CD4-positive, alpha-beta T cell (primary cell): ENCODE measurements at places on chromosomes 1 and 21. TPM values are rescaled to one million over a fixed set of nuclear protein-coding genes. Genes with fewer than 3 reads are reported as not detected.

The GBP7 gene
- total RNA-seq, result not detected

The TMEM240 gene
- 1.5 TPM for total RNA-seq

The RGSL1 gene
- not detected for total RNA-seq

The LRRC8D gene
- 18.2 TPM for total RNA-seq

The SYPL2 gene
- not detected for total RNA-seq

The PLA2G2C gene
- not detected for total RNA-seq

The C1orf115 gene
- 0.73 TPM for total RNA-seq

The LCE2C gene
- total RNA-seq, result not detected

The LAMC2 gene
- not detected for total RNA-seq

The KDF1 gene
- 0.95 TPM for total RNA-seq

The RGS13 gene
- 0.30 TPM for total RNA-seq

DNA sequence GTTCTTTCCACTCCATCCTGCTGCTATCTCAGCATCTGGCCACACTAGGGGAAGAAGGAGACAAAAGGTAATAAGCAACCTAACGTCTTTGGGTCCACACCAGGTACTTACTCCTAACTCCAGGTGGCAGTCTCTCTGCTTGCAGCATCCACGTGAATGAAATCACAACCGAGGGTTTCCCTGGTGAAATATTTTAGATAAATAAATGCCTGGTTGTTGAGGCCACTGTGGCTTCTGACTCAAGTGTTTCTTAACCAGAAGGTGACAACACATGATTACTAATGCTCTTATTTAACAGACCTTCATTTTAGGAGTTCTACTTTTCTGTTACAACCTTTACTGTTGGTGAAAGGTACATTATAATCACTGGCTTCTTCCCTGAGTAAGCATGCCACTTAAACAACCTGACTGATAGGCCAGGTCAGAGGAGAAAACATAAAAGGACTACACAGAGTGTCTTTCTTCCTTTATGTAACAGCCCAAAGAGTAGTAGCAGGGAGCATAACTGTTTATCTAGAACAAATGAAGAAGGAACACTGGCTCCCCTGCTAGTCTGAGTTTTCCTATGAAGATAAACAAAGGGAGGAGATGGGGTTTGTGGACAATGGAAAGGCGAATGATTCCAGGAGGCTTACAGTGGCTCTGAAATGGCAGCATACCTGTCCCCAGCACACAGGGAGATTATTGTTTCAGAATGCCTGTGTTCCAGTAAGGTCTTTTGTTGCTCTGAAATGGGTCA, 59.9 kb downstream of the SYT6 start:
- H3K27ac ChIP-seq, result no peak overlapping the region
- peak; percentile 40 for DNase-seq
- no peaks in the 10 kb centered on the region for H3K36me3 ChIP-seq
- peaks cover 3% of the 10 kb centered on the region for H3K4me1 ChIP-seq

GRCh38 chr1:169712309-169712631, 850 bp upstream of the SELL start:
- H3K4me1 ChIP-seq, result peaks cover under 1% of the 10 kb centered on the region
- no peak overlapping the region for H3K4me3 ChIP-seq
- H3K27ac ChIP-seq, result no peak overlapping the region
- H3K27me3 ChIP-seq, result no peaks in the 10 kb centered on the region
- DNase-seq, result no peak

DNA sequence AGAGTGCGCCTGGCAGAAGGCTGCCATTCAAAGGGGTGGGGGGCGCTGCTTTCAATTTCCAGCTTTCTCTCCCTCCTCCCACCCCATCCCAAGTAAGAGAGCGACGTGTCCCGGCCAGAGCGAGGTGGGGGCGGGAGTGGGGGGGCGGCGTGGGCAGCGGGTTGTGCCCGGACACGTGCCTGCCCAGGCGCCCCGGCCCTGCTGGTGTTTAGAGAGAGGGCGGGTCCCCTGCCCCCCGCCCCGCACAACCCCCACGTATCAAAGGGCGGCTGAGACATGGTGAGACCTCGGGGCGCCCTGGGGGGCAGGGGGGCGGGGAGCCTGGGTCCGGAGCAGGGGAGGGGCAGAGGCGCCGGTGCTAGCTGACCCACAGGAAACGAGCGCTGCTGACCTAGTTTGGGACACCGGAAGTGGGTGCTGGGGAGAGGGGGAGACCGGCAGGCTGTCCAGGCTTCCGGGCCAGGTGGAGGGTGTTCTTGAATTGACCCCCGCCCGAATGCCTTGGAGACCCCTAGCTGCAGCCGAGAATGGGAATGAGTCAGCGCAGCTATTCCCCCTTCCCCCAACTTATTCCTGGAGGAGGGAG, 1.3 kb downstream of the ZBTB7B start:
- DNase-seq, result no peak
- H3K36me3 ChIP-seq, result peaks cover 3% of the 10 kb centered on the region
- H3K27me3 ChIP-seq, result no peaks in the 10 kb centered on the region
- peak overlapping the region; percentile 80 for H3K27ac ChIP-seq
- H3K4me1 ChIP-seq, result peaks cover 81% of the 10 kb centered on the region

- peaks cover 24% of the 10 kb centered on the region for H3K4me1 ChIP-seq
- no peak for DNase-seq
- no peak overlapping the region for H3K4me3 ChIP-seq
- no peaks in the 10 kb centered on the region for H3K36me3 ChIP-seq
Observed at GRCh38 chr1:198203434-198203833, 46.6 kb downstream of the NEK7 start.

DNA sequence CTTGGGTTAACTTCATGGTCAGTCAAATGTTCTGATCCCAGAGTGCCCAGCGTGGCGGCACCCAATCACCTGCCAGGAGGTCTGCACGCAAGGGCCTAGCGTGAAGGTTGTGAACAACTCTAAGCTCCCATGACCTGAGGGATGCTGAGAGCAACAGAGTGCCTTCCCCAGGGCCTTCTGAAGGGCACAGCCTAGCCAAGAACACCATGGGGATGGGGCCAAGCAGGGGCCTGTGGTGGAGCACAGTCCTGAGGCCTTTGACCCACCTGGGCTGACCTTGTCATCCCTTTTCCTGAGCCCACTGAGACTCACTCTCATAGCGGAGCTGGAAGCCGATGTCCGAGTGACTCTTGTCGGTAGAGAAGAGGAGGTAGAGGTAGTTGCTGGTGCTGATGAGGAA, 138.8 kb upstream of the HMGB4 start:
- peaks cover 3% of the 10 kb centered on the region for H3K27me3 ChIP-seq
- H3K4me3 ChIP-seq, result no peak overlapping the region
- H3K4me1 ChIP-seq, result no peaks in the 10 kb centered on the region
- no peak overlapping the region for H3K27ac ChIP-seq
- DNase-seq, result no peak

GRCh38 chr1:95793893-95794292, 559.9 kb downstream of the RWDD3 start:
- no peak for DNase-seq
- no peak overlapping the region for H3K27ac ChIP-seq
- H3K36me3 ChIP-seq, result no peaks in the 10 kb centered on the region

GRCh38 chr1:4174291-4175200, 274.5 kb upstream of the C1orf174 start:
- H3K27ac ChIP-seq, result no peak overlapping the region
- H3K36me3 ChIP-seq, result no peaks in the 10 kb centered on the region
- H3K27me3 ChIP-seq, result no peaks in the 10 kb centered on the region
- H3K4me1 ChIP-seq, result peaks cover 4% of the 10 kb centered on the region
- DNase-seq, result no peak

GRCh38 chr1:95023399-95024043, 49.2 kb downstream of the ALG14 start:
- H3K36me3 ChIP-seq, result no peaks in the 10 kb centered on the region
- no peaks in the 10 kb centered on the region for H3K4me1 ChIP-seq
- no peaks in the 10 kb centered on the region for H3K27me3 ChIP-seq
- H3K27ac ChIP-seq, result no peak overlapping the region

DNA sequence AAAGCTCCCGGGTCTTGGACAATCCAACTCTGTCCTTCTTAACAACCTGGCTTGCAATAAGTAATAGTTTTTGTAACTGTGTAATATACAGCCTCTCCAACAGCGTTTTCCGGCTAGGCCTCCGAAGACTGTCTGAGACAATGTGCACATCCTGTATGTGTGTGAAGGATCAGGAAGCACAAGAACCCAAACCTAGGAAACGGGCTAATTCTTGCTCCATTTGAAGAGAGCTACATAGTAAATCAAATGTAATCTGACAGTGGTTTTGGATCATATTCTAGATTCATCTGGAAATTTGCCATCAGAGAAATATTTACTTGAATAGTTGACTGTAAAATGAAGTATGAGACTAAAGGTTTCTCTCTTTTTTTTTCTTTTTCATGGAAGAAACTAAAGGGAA, 1.2 kb downstream of the GPR52 start:
- no peak for DNase-seq
- H3K36me3 ChIP-seq, result no peaks in the 10 kb centered on the region
- H3K27me3 ChIP-seq, result no peaks in the 10 kb centered on the region
- no peak overlapping the region for H3K4me3 ChIP-seq
- H3K4me1 ChIP-seq, result no peaks in the 10 kb centered on the region

GRCh38 chr1:76145332-76145731, 70.8 kb downstream of the ST6GALNAC3 start:
- H3K36me3 ChIP-seq, result no peaks in the 10 kb centered on the region
- no peak overlapping the region for H3K4me3 ChIP-seq
- H3K27me3 ChIP-seq, result no peaks in the 10 kb centered on the region
- H3K27ac ChIP-seq, result no peak overlapping the region

DNA sequence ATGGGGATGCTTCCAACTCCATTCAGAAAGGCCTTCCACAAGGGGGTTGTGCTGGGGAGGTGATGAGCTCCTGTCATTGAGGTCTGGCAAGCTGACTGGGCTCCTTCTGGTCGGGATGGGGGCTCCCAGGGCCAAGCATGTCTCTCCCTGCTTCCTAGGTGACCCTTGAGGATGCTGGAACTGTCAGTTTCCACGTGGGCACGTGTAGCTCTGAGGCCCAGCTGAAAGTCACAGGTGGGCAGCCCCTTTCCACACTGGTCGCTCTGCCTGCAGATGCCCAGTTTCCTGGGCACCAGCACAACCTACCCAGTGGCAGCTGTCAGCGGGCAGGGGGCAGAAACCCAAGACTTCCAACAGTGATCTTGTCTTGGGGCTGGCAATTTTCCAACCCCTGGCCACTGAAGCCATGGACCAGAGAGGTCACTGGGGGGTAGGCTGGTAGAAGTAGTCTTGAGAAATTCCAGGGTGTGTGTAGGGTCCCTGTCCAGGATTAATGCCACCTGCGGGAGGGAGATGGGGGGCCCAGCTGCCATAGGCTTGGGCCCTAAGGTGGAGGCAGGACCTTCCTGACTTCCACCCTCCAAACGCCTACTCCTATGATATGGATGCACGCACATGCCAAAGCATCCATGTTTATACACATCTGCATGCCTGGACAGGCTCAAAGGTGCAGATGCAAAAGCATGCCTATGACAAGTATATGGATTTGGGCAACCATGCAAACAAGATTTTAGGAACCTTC, 97.1 kb downstream of the TRIM11 start:
- no peak overlapping the region for H3K27ac ChIP-seq
- no peak for DNase-seq
- no peak overlapping the region for H3K4me3 ChIP-seq
- H3K27me3 ChIP-seq, result no peaks in the 10 kb centered on the region
- H3K36me3 ChIP-seq, result no peaks in the 10 kb centered on the region

GRCh38 chr1:119008483-119009311, 20.6 kb upstream of the TBX15 start:
- H3K27ac ChIP-seq, result no peak overlapping the region
- H3K4me3 ChIP-seq, result peak overlapping the region; percentile 10
- H3K4me1 ChIP-seq, result peaks cover 9% of the 10 kb centered on the region
- H3K36me3 ChIP-seq, result no peaks in the 10 kb centered on the region
- H3K27me3 ChIP-seq, result peaks cover 49% of the 10 kb centered on the region
- no peak for DNase-seq

GRCh38 chr21:33648555-33648954, 6.3 kb downstream of the ITSN1 start:
- H3K4me3 ChIP-seq, result no peak overlapping the region
- H3K4me1 ChIP-seq, result peaks cover 4% of the 10 kb centered on the region
- DNase-seq, result no peak
- peaks cover 12% of the 10 kb centered on the region for H3K27me3 ChIP-seq

- no peaks in the 10 kb centered on the region for H3K4me1 ChIP-seq
- H3K4me3 ChIP-seq, result no peak overlapping the region
- DNase-seq, result no peak
- H3K27me3 ChIP-seq, result no peaks in the 10 kb centered on the region
- H3K27ac ChIP-seq, result no peak overlapping the region
Observed at GRCh38 chr1:222275729-222276465, 272.0 kb downstream of the HHIPL2 start.

- H3K27me3 ChIP-seq, result no peaks in the 10 kb centered on the region
- H3K36me3 ChIP-seq, result no peaks in the 10 kb centered on the region
- H3K4me3 ChIP-seq, result no peak overlapping the region
- no peaks in the 10 kb centered on the region for H3K4me1 ChIP-seq
- DNase-seq, result no peak
Observed at GRCh38 chr21:28112511-28112910, 880.2 kb downstream of the LTN1 start.

DNA sequence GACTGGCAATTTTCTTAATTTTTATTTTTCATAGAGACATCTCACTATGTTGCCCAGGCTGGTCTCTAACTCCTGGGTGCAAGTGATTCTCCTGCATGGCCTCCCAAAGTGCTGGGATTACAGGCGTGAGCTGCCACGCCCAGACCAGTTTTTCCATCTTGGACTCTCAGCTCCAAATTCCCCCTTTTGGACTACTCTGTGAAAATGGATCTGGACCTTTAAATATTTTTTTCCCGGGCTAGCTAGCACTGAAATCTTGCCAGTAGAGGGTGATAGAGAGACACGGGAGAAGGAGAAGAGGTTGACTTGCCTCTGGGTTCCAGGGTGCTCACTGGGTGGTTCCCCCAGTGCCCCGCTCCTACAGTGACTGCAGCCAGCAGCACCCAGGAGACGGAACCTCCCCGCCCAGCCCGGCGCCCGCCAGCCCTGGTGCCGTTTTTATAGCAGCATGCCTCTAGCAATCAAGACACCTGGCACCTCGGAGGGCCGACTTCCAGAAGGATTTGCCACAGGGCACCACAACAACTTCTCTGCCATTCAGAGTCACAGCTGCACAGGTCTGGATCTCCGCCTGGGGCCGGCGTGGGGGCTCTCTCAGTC, 34.7 kb upstream of the SCCPDH start:
- DNase-seq, result peak; percentile 38
- peaks cover 2% of the 10 kb centered on the region for H3K27me3 ChIP-seq
- H3K4me3 ChIP-seq, result no peak overlapping the region
- H3K36me3 ChIP-seq, result no peaks in the 10 kb centered on the region
- H3K27ac ChIP-seq, result no peak overlapping the region

GRCh38 chr1:216032961-216033614, 390.2 kb downstream of the USH2A start:
- no peak overlapping the region for H3K4me3 ChIP-seq
- no peaks in the 10 kb centered on the region for H3K4me1 ChIP-seq
- DNase-seq, result no peak
- no peak overlapping the region for H3K27ac ChIP-seq
- no peaks in the 10 kb centered on the region for H3K27me3 ChIP-seq

GRCh38 chr1:30706528-30706927, 16.9 kb downstream of the MATN1 start:
- no peaks in the 10 kb centered on the region for H3K4me1 ChIP-seq
- no peaks in the 10 kb centered on the region for H3K36me3 ChIP-seq
- no peak overlapping the region for H3K4me3 ChIP-seq
- H3K27ac ChIP-seq, result no peak overlapping the region
- no peak for DNase-seq
